ENCODE measurements at places on chromosomes 7 and 10. TPM values are rescaled to one million over a fixed set of nuclear protein-coding genes. Genes with fewer than 3 reads are reported as not detected.

- peak; percentile 27 for DNase-seq
Observed at GRCh38 chr7:36795451-36796021, 71.2 kb upstream of the AOAH start.

Gene FZD8
- total RNA-seq, result 7.7 TPM

DNA sequence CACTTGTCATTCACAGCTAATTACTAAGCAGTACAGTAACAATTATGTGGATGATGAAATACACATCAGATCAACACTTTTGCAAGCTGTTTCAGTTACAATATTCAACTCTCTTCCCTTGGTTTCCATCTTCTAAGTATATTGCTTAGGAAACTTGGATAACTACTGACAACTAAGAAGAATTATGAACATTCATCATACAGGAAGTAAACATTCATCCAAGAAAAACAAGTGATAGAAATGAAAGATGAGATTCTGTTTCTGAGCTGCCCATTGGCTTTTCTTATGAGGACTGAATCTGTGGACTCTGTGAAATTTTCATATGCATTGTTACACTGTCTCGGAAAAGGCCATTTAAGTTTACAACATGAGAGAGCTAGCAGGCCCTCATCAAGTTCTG is 240.2 kb downstream of the PRKG1 start:
- DNase-seq, result no peak

Gene GJD4
- 0.17 TPM for total RNA-seq

DNA sequence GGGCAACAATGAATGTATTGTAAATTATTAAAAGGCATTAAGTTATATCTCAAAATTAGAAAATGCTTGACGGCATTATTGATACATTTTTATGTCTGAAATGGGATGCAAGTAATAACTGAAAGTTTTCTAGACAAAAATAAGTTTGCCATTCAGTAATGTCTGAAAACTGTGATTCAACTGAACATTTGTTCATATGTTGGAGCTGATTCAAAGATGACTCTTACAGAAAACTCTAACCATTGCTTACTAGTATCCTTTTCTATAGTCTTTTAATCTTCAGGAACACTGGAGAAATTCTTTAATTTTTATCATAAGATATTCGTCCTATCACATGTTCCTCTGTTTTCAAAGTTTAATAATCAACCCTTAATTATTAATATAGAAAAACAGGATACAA is 71.1 kb upstream of the TFEC start:
- no peak for DNase-seq

- no peak for DNase-seq
Observed at GRCh38 chr7:142383841-142384492, 126.1 kb upstream of the PRSS58 start.

GRCh38 chr7:40715053-40715430 is 580.2 kb downstream of the SUGCT start:
- no peak for DNase-seq

DNA sequence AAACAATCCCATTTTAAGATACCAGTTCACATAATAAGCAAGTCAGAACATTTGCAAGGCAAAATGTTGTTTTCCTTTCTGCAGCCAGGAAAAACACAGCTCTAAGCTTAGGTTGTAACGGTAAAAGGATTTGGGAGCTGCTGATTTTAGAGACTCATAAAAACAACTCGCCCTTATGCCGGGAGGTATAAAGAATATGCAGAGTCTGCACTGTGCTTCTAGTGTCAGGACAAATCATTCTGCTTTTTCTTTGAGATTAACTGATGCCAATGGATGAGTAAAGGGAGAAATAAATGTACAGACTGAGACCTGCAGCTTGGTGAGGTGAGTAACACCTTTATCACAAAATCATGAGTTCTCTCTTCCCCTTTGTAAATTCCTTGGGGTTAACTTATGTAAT is 2.0 kb upstream of the SFR1 start:
- DNase-seq, result peak; percentile 8

DNA sequence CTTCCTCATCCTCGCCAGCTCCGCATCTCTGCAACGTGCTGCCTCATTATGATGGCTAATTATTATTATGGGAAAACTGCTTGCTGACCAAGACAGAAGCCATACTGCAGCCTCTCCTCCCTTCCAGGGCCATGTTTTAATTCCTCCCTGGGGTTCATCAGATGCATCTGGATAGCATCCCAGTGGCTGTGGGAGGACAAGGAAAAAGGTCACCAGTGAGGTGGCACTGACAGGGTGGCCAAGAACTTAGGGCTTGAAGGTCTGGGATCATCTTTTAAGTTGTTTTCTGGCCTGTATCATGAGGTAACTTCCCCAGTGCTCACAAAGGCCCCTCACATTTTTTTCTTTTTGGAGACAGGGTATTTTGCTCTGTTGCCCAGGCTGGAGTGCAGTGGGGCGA is 39.6 kb downstream of the KCNH2 start:
- no peak for DNase-seq

Gene RBP3
- total RNA-seq, result 0.53 TPM

- DNase-seq, result peak; percentile 35
Observed at GRCh38 chr7:29878081-29878688, 71.9 kb downstream of the WIPF3 start.

Gene GPR158
- 0.52 TPM for total RNA-seq

GRCh38 chr10:75165684-75166622 is 44.6 kb upstream of the VDAC2 start:
- DNase-seq, result no peak

GRCh38 chr7:94656925-94657731 is 1.2 kb upstream of the SGCE start:
- DNase-seq, result peak; percentile 31

Gene ELN
- 58.1 TPM for total RNA-seq

Gene EIF5AL1
- 0.27 TPM for total RNA-seq

DNA sequence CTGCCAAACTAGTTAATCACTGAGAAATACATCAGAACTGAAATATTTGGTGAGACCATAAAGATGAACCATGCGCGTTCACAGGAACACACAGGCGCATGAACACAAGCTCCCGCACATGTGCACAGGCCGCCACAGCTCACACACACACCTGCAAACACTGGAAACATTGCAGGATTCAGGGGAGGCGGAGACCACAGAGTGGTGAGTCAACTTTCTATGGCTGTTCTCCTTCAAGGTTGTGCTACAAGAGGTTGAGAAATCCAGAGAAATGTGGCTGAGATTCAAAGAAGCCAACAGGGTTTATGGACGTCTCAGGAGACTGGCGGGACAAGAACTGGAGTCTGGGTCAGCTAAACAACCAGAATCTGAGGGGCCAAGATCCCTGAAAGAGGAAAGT is 17.8 kb downstream of the ESYT2 start:
- peak; percentile 66 for DNase-seq

GRCh38 chr10:3068968-3069737 is 1.8 kb downstream of the PFKP start:
- DNase-seq, result peak; percentile 33

GRCh38 chr7:19117091-19117869 is at the start of gene TWIST1:
Gene TWIST1 (minus strand): TSS chr7:19117636. CDS start chr7:19117321, 315 bp downstream.
- peak; percentile 88 for DNase-seq

- no peak for DNase-seq
Observed at GRCh38 chr10:88314362-88314761, 268.8 kb downstream of the RNLS start.

- no peak for DNase-seq
Observed at GRCh38 chr10:130464426-130464825, 328.2 kb downstream of the GLRX3 start.

DNA sequence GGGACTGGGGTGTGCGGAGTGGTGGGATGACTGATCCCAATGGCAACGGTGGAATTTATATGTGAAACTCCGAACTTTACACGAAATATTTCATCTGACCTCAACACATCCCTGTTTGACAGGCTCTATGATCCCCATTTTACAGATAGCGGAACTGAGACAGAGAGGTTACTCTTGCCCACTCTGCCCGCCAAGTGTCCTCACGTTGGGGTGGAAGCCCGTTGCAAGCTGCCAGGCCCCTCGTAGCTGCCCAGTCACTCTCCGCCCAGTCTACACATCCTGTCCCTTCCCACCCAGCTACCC is 397 bp upstream of the NFE2L3 start:
- DNase-seq, result no peak

DNA sequence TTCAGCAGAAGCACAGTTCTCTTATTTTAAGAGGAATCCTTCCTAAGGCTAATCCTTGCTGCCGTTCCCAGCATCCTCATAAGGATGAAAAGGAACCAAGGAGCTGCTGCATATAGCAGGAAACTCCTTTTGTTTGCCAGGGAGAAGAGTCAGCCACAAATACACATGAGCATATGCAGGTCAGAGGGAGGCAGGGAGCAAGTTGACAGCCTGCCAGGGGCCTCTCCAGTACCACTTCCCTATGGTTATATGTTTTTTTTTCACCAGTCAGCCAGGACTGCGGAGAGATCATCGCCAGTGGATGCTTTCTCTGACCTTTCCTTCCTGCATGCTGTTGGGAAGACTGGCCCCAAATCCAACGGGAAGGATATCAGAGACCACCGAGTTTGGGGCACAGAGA is 39.8 kb downstream of the SLC35B4 start:
- no peak for DNase-seq

DNA sequence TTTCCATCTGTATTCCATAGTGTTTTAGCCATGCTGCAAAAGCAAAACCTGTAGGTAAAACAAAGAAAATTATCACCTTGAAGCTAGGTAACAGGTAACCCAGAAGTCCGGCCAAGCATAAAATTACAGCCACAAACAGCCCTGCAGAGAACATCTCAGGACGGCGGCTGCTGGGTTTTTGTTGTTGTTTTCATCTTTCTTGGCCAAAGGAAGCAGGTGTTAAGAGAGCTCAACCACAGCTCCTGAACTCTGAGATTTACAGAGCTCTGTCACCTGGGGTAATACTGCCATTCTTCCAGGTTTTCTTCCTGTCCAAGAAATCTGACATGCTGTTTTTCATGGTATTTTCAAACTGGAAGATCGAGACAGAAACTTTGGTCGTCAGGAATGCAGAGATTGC is 847 bp upstream of the SCIN start:
- no peak for DNase-seq

Gene CDK1
- 31.7 TPM for total RNA-seq

Gene ADK
- total RNA-seq, result 53.7 TPM

Gene SLC18A3
- 1.4 TPM for total RNA-seq

Gene CNPY1
- total RNA-seq, result not detected
